ENCODE measurements at places on chromosomes 4 and X.

DNA sequence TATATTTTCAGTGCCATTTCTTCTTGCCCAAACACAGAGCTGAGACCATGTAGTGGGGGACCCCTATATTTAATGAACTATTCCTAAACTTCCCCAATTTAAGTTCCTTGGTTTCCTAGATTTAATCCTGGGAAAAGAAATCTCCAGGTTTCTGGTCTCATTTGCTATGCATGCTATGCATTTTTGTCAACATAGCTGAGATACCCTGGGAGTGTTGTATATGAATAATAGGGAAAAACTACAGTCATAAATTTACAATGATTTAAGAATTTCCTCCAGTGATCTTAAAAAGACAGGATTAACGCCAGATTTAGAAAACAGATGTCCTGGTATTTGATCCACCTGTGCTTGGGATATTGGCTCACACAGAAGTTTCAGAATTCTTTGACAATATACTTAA lies 136.8 kb upstream of the RAPGEF2 start:
- no peak overlapping the region for H3K4me3 ChIP-seq
- no peaks in the 10 kb centered on the region for H3K4me1 ChIP-seq
- H3K27ac ChIP-seq, result no peak overlapping the region
- no peaks in the 10 kb centered on the region for H3K27me3 ChIP-seq
- DNase-seq, result no peak

DNA sequence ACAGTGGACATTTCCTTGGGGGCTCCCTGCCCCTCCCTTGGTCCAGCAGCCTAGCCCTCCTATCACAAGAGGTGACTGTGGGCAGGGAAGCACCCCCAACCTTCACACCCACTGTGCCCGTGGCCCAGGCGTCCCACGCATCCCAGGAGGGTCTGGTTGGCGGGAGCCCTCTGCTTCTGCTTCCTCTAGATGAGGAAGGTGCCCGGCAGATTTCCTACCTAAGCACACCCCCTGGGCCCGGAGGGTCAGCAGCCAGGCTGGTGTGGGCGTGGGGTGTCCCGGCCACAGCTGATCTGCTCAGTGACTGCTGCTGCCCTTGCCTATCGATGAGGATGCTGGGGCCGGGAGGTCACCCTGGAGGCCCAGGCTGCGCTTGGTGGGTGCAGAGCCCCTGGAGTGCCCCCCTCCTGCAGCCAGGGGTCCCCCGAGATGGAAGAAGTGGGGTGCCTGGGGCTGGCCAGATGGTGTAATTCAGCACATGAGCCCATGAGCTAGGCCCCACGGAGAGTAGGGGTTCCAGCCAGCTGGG lies 12.2 kb downstream of the SH3BP2 start:
- peak overlapping the region; percentile 54 for H3K27ac ChIP-seq
- no peak overlapping the region for H3K4me3 ChIP-seq
- no peak for DNase-seq
- H3K27me3 ChIP-seq, result no peaks in the 10 kb centered on the region
- H3K4me1 ChIP-seq, result peaks cover 45% of the 10 kb centered on the region

DNA sequence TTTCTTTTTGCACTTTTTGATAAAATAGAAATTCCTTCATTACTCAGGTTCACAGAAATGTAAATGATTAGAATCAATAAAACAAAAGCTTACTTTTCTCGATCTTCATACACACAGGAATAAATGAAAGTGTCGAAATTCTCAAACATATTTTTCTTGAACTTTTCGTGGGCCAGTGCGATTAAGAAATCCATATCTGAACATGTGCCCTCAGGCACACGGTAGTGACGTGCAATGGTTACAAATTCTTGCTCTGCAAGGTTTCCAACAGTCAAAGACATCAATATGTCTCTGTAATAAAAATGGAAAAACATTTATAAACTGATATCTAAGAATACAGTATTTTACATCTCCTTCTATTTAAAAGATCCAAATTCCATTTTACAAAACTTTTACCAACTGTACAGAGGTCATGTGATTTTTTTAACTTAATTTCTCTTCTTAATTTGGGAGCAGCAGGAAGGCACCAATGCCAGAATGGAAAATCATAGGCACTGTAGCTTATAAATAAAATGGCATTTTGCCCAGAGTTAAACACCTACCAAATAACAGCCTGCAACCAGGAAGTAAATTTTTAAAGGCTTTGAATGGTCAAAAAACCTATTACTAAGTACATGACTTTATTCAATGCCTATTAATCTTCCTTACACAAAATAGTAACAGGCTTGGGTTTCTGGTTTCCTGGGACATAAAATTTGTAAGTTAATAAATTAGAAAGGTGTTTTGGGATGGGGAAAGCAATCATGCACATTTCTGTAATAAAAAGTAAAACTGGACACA lies 165.0 kb downstream of the EFHC2 start:
- H3K4me1 ChIP-seq, result no peaks in the 10 kb centered on the region
- H3K27me3 ChIP-seq, result no peaks in the 10 kb centered on the region
- H3K36me3 ChIP-seq, result no peaks in the 10 kb centered on the region
- H3K27ac ChIP-seq, result no peak overlapping the region
- no peak for DNase-seq

DNA sequence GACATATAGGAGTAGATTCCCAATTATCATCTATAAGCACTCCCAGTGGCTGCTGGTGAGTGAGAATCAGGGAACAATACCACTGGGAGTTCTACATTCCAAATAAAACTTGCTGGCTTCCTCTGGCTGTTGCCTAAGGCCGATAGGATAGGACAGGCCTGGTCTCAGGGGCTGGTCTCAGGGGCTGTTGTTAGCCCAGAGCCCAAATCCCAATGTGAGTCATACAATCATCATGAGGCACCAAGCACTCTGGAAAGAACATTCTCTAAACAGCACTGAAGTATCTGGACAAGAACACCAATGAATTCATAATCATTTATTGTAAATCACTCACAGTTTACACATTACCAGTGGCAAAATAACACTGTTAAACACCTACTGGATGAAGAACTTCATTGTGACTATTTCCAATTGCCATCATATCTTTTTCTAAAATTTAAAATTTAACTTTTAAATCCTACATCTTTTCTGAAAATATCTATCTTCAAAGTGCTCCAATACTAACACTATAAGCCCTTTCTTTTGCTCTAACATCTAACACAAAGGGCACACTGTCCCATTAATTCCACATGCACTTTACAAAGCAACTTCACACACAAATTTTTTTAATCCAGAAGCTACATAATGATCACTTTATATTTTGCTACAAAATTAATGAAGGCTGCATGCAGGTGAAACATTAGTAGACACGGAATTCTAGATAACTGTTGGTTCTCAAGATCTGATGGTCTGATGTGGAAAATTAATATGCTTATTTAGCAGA lies 67.6 kb upstream of the TMEM150C start:
- H3K4me3 ChIP-seq, result no peak overlapping the region
- H3K27ac ChIP-seq, result no peak overlapping the region
- H3K36me3 ChIP-seq, result no peaks in the 10 kb centered on the region
- no peaks in the 10 kb centered on the region for H3K27me3 ChIP-seq
- no peaks in the 10 kb centered on the region for H3K4me1 ChIP-seq
- DNase-seq, result no peak

GRCh38 chr4:7750523-7750922 lies 189.1 kb downstream of the AFAP1 start:
- DNase-seq, result no peak
- no peaks in the 10 kb centered on the region for H3K36me3 ChIP-seq
- no peaks in the 10 kb centered on the region for H3K27me3 ChIP-seq
- no peaks in the 10 kb centered on the region for H3K4me1 ChIP-seq
- no peak overlapping the region for H3K27ac ChIP-seq

- peaks cover 25% of the 10 kb centered on the region for H3K27me3 ChIP-seq
- H3K27ac ChIP-seq, result no peak overlapping the region
- no peak overlapping the region for H3K4me3 ChIP-seq
- H3K4me1 ChIP-seq, result no peaks in the 10 kb centered on the region
- DNase-seq, result no peak
These were observed 46.6 kb upstream of the MAMLD1 start for GRCh38 chrX:150316564-150316963.

DNA sequence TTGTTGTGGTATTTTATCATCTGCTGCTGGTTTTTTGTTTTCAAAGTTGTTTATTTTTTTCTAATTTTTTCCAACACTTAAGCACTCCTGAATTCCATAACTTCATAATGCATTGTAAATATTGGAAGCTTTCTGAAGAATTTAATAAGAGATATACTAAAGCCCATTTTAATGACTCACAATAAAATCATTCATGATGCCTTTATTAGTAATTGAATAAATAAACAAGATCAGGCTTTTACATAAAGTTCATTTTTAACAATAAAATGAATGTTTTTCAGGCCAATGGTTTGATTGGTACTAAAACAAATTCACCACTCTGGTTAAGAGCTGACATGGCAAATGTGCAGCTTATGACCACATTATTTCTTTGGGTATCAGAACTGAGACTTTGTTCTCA lies 408.2 kb upstream of the SMIM31 start:
- H3K4me3 ChIP-seq, result no peak overlapping the region
- no peak overlapping the region for H3K27ac ChIP-seq
- no peak for DNase-seq
- H3K4me1 ChIP-seq, result no peaks in the 10 kb centered on the region
- H3K36me3 ChIP-seq, result no peaks in the 10 kb centered on the region

- no peaks in the 10 kb centered on the region for H3K36me3 ChIP-seq
- H3K4me1 ChIP-seq, result no peaks in the 10 kb centered on the region
- no peak overlapping the region for H3K4me3 ChIP-seq
- H3K27ac ChIP-seq, result no peak overlapping the region
- no peaks in the 10 kb centered on the region for H3K27me3 ChIP-seq
These were observed 20.4 kb downstream of the LEF1 start for GRCh38 chr4:108148316-108148715.

DNA sequence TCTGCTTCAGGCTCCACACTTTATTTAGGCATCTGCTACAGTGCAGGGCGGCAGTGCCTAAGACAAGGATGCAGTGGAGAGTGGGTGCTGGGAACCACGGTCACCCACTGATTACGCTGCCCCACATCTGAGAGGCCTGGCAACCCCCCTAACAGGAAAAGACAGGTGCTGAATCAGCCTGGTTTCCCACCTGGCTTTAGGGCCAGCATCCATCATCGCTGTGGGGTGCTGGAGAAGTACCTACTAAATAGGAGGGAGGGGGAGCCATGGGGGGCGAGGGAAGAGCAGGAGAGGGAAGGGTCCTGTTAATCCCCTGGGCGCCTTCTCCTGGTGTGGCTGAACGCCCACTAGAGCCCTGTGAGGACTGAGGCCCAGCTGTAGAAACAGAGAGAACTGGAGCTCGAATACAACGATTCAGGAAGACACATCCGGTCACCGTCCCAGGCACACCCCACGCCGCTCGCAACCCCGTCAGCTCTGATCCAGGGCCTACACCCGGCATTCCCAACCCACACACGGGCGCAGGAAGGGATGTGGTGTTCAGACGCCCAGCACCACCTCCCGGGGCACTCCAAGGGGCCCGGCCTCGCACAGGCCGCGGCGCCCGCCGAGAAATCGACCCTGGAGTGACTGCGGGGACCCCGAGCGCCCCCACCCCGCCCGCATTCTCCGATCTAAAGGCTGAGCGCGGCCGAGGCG lies 554 bp downstream of the DCTD start:
- peak overlapping the region; percentile 92 for H3K27ac ChIP-seq
- no peaks in the 10 kb centered on the region for H3K4me1 ChIP-seq
- peak overlapping the region; percentile 79 for H3K4me3 ChIP-seq
- no peaks in the 10 kb centered on the region for H3K36me3 ChIP-seq

DNA sequence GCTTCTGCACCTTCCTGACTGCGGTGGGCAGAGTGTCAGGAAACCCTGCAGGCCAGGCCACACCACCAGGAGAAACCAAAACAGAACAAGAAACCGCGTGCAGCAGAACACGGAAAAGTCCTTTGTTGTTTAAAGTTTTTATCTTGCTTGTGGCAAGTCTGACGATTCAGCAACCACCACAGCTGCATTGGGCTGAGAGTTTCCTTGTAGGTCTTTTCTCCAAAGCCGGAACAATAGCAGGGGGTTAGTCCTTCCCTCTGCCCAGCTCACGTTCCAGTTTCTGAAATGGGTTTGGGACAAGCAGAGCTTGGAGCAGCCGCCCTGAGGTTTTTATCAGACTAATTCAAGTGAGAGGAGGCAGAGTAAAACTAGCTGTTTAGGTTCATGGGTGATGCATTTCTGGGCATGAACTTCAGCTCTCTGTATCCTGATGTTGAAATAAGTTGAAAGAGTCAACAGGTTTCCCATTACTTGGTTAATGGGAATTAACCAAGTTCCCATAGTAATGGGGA lies 216.9 kb downstream of the PTTG2 start:
- H3K4me3 ChIP-seq, result no peak overlapping the region
- H3K4me1 ChIP-seq, result no peaks in the 10 kb centered on the region
- DNase-seq, result peak; percentile 35
- H3K27ac ChIP-seq, result peak overlapping the region; percentile 32
- H3K27me3 ChIP-seq, result no peaks in the 10 kb centered on the region
- no peaks in the 10 kb centered on the region for H3K36me3 ChIP-seq

DNA sequence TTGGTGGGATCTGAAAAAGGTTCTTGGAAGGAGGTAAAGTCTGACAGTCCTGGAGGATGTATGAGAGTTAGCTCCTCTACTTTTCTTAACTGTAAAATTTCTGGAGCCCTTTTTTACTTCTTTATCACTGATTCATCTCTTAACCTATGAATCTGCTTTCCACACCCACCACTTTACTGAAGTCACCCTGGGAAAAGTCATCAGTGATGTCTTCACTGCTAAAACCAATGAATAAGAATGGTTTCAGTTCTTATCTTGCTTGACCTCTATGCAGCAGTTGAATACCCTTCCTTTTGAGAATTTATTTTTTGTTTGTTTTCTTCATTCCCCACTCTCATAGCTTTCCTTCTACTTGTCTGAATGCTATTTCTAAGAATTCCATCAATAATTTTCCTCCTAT lies 80.0 kb downstream of the AREG start:
- no peaks in the 10 kb centered on the region for H3K27me3 ChIP-seq
- DNase-seq, result no peak
- no peaks in the 10 kb centered on the region for H3K4me1 ChIP-seq
- no peak overlapping the region for H3K4me3 ChIP-seq
- no peaks in the 10 kb centered on the region for H3K36me3 ChIP-seq
- H3K27ac ChIP-seq, result no peak overlapping the region

DNA sequence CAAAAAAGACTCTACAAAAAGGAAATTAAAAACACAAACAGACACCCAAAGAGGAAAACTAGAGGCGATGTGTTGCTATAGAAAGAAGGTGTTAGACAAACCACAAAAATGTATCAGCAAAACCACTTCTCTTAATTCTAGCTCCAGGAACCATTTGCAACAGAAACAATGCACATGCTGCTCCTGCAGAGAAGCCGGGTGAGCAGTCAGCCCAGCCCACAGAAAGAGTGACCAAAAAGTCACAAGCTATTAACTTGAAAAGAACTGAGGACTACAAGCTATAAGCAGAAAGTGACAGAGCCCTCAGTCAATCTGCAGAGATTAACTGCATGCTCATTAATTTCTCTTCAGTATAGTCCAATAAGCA lies 96.2 kb upstream of the KLHL13 start:
- no peak overlapping the region for H3K27ac ChIP-seq
- peaks cover 17% of the 10 kb centered on the region for H3K27me3 ChIP-seq
- DNase-seq, result no peak
- H3K4me1 ChIP-seq, result no peaks in the 10 kb centered on the region
- H3K4me3 ChIP-seq, result no peak overlapping the region

GRCh38 chrX:95029571-95029970 lies 1355.6 kb downstream of the FAM133A start:
- no peak overlapping the region for H3K4me3 ChIP-seq
- no peaks in the 10 kb centered on the region for H3K4me1 ChIP-seq
- no peaks in the 10 kb centered on the region for H3K36me3 ChIP-seq
- no peaks in the 10 kb centered on the region for H3K27me3 ChIP-seq
- no peak overlapping the region for H3K27ac ChIP-seq
- DNase-seq, result no peak

- no peak overlapping the region for H3K27ac ChIP-seq
- peaks cover 58% of the 10 kb centered on the region for H3K27me3 ChIP-seq
- H3K36me3 ChIP-seq, result no peaks in the 10 kb centered on the region
- DNase-seq, result no peak
- H3K4me1 ChIP-seq, result no peaks in the 10 kb centered on the region
- H3K4me3 ChIP-seq, result no peak overlapping the region
These were observed 60.1 kb upstream of the ADRA2C start for GRCh38 chr4:3706111-3706511.
